ENCODE measurements at places on chromosomes 5 and 9.

DNA sequence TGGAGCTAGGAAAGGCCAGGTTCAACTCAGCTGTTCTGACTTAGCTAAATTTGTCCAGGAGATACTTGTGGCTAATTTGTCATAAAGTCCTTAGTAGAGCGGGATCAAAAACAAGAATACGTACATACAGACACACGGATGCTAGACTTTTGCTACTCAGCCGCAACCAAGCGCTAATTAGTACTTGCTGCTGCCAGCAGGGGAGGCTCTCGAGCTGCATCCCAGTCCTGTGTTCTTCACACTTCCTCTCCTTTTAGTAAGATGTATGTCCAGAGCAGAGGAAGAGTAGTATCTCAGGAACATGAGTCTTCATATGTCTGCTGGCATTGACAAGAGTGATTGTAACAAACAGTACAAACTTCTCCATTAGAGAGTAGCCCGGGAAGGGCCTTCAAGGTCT lies 58.3 kb downstream of the CYFIP2 start:
- no peak for DNase-seq

DNA sequence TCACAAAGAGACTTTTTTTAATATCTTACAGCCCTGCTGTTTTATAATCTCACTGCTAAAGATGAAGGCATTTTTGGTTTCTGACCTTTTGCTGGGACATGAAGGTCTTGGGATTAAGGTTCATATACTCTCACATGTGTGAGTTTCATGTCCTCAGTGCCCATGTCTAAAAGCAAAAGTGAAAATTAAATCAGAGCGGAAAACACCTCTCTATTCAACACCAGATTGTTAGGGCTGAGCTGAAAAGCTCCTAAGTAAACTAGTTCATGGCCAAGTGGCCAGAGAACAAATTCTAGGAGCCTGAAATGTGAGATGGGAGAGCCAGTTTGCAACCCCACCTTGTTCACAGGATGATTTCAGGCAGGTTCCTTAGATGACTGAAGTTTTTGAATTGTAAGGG lies 110.9 kb downstream of the GRIA1 start:
- DNase-seq, result no peak

- no peak for DNase-seq
Measured at GRCh38 chr9:20496328-20496727, 126.0 kb downstream of the MLLT3 start.

GRCh38 chr5:127295454-127295853 lies 4.9 kb downstream of the MEGF10 start:
- no peak for DNase-seq

DNA sequence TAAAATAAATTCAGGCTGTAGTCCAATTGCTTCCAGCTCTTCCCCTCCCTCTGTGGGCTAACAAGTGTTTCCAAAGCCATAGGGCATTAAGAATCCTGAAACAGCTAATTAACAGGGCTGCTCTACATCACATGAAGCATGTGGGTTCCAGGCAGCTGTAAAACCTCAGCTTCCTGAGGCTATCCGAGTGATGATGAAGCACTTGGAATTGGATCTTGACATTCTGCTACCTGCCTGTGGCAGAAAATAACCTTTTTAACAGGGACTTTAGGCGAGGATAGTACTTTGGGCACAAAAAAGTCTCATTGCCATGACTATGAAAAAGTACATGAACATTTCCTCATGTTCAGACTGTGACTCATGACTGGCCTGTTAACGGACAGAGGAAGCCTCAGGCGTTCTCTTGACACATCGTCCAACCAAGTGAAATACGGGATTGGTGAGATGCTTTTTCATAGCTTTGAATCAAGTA lies 107.2 kb downstream of the PDE4D start:
- no peak for DNase-seq

- DNase-seq, result no peak
Measured at GRCh38 chr9:129685220-129685932, 19.9 kb downstream of the PRRX2 start.

DNA sequence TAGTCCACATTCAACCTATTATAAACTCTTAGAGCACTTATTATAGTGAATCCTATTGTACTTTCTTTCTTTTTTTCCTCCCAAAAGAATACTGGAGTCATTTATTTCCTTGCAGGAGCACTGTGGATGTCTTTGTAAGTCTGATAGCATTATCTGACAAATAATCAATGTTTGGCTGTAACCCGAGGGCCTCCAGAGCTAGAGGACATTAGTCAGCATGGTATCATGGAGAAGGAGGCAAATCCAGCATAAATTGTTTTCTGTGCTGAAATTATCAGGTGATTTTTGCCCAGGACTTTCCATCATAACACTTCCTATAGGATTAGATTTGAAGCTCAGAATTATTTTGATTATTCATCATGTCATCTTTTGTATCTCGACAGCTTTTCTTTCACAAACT lies 551.0 kb downstream of the ZNF608 start:
- DNase-seq, result no peak

DNA sequence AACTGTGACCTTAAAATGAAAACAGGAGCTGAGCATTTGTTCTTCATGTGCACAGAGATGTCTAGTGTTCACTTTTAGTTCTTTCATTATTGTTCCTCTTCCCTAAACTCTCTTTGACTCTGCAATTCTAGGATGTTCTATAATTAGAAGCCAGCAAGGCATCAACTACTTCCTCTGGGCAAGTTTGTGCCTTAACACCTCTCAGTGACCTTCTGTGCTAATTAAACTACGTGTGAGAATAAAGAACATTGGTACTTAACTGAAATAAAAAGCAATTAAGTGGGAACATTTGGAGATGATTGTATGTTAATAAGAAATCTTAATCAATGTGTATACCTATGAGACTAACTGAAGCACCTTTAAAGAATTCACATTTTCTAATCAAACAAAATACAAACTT lies 242.8 kb downstream of the RASEF start:
- DNase-seq, result no peak

DNA sequence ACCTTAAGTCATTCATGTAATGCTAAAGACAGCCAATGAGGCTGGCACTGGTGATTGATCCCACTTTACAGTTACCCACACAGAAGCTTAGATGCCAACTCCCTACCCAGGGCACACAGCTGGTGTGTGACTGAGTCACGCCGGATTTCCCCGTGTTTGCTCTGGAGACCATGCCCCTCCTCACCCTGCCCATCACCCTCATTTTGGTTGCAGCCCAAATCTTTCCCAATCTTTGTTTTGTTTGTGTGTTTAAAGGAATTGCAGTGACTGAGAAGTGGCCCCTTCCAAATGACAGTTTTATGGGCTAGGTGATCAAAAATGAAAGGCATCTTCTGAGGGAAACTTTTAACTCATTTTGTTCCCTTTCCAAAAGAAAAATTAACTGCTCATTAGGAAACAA lies 10.9 kb downstream of the FBXL7 start:
- DNase-seq, result no peak

DNA sequence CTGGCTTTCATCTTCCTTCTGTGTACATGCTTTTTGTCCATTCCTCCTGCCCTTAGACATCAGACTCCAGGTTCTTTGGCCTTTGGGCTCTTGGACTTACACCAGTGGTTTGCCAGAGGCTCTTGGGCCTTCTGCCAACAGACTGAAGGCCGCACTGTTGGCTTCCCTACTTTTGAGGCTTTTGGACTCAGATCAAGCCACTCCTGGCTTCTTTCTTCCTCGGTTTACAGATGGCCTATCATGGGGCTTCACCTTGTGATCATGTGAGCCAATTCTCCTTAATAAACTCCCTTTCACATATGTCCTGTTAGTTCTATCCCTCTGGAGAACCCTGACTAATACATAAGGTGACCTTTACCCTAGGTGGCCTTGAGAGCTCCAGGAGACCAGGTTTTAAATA lies 189.1 kb upstream of the CCNG1 start:
- DNase-seq, result no peak

DNA sequence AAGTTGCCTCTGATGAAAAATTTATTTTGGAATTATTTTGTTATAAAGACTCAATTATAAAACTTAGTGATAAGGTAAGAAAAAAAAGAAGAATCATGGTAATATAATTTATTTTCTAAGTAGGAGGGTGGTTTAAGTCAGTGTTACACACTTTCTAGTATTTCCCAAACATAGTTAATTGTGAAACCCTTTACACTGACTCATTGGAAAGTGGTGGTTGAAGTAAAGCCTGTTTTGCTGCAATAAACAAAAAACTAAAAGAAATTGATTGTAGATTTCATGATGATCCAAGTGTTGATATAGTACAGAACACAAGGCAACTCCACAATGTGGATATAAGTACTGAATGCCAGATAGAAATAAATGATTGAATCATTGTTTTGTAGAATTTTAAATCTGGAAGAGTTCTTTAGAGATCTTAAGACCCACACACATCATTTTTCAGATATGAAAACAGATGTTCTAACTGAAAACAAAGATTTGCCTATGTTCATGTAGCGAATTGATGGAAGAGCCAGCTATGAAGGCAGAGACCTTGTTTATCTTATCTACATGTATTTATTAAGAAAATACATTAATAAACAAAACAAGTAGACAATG lies 539.8 kb downstream of the PRELID2 start:
- no peak for DNase-seq

DNA sequence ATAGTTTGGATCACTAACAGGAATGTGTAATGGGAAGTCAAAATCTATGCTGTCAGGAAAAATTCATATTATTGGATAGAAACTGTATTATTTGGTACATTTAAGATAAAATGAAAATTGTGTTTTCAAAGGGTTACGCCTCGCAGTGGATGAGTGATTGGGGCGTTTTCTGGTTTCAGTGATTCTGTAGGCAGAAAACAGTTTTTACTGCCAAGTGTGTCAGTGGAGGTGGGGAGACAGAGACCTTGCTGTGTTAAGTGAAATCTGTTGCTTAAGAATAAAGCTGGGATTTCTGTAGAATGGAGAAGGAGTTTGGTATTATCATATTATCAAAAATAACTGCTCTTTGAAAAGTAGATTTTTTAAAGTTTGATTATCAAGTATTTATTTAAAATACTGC lies 69.7 kb downstream of the GHR start:
- DNase-seq, result no peak

DNA sequence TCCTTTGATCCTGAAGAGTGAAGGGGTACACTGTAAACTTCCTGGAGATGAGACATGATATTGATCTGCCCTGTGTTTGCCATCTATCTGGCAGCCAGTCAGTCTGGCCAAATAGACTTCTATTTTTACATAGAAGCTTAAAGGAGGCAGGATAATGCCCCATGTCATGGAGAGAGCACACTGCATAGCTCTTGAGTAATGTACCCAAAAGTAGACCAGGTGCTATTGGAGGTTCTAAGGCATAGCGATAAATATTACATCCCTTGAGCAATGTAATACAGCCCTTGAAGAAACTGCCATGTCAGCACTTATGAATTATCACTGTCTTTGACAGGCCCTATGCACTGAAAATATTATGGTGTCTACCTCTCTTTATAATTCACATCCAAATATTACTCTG lies 131.8 kb downstream of the GHR start:
- DNase-seq, result no peak

- no peak for DNase-seq
Measured at GRCh38 chr9:8558176-8558575, 758.6 kb upstream of the DMAC1 start.

DNA sequence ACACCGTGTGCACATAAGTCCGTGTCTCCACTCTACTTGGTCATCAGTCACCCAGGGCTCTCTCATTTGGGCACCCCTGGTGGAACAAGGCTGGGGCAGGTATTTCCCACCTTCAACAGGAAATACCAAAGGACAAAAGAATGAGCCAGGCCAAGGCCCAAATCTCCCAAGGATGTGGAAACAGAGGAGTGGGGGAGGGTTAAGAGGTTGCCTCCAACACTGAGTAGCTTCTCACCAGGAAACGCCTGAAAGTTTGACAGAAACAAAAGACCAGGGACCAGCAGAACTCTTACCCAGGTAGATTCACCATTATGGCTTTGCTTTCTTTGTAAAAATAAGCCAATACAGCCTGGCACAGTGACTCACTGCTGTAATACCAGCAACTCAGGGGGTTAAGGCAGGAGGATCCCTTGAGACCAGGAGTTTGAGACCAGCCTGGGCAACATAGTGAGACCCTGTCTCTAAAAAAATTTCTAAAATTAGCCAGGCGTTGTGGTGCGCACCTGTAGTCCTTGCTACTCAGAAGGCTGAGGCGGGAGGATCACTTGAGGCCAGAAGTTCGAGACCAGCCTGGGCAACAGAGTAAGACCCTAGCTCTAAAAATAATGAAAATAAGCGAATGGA lies 12.7 kb downstream of the SLC1A3 start:
- no peak for DNase-seq

DNA sequence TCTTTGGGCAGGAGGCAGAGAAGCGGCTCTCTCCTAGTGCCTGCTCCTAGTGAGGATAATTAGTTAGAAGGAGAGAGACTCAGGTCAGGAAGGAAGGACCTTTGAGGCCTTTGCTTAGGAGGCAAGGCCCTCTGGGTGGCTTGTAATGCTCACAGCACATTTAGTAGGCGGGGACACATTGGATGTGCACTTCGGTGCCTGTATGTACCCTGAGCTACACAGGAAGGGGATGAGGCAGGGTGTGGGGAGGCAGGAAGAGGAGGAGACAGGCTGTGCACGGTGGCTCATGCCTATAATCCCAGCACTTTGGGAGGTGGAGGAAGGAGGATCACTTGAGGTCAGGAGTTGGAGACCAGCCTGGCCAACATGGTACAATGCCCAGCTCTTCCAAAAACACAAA lies 7.2 kb upstream of the LCN2 start:
- DNase-seq, result no peak

DNA sequence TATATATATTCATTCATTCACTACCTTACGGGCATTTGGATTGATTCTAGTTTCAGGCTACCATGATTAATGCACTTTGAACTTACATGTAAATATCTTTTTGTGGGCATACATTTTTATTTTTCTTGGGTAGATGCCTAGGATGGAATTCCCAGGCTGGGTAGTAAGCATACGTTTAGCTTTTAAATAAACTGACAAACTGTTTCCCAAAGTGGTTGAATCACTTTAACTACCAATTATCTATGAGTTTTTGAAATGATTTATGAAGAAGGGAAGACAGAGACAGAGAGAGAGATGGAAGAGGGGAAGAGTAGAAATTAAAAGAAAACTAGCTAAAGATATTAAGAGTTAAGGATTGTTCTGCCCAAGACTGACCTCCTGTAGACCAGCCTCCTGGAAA lies 612.6 kb downstream of the PSAT1 start:
- no peak for DNase-seq

- DNase-seq, result no peak
Measured at GRCh38 chr9:75152416-75152815, 64.1 kb downstream of the OSTF1 start.

- no peak for DNase-seq
Measured at GRCh38 chr9:86821006-86821845, 126.1 kb downstream of the GAS1 start.
